ENCODE measurements at places on chromosomes 13 and 19.

GRCh38 chr13:46129955-46130618 is 25.3 kb upstream of the CPB2 start:
- DNase-seq: no peak

DNA sequence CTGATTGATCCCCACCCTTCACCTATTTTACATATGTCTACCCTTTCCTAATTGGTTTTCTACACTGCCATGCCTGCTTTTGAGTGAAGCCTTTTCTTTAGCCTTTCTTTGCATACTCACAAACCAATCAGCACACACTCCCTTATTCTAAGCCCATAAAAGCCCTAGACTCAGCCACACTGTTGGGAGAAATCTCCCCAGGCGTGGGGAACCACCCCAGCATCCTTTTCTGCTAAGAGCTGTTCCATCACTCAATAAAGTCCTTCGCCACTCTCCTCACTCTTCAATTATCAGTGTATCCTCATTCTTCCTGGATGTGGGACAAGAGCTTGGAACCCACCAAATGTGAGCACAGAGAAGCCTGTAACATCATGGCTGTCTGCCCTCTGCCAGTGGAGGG is 343.6 kb downstream of the SLITRK1 start:
- no peak for DNase-seq

- no peak for DNase-seq
Observed at GRCh38 chr19:21084343-21084742, 2.3 kb downstream of the ZNF714 start.

DNA sequence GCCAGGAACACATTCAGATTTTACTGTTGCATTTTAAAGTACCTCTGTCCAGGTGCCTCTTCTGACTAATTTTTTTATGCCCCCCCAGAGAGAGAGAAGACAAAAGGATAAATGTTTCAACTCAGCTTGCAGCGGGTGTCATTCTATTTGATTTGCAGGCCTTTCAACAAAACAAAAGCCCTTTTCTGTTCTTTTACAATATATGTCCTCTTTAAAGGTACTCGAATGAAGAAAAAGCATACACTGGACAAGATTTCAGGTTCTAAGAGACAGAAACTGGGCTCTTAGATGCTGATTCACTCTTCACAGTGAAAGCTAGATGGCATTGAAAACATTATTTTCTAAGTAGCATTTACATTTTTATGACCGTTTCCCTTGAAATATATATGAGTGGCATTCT is 2.9 kb upstream of the FRY start:
- no peak for DNase-seq

GRCh38 chr13:21538753-21539152 is 65.2 kb downstream of the MICU2 start:
- no peak for DNase-seq

DNA sequence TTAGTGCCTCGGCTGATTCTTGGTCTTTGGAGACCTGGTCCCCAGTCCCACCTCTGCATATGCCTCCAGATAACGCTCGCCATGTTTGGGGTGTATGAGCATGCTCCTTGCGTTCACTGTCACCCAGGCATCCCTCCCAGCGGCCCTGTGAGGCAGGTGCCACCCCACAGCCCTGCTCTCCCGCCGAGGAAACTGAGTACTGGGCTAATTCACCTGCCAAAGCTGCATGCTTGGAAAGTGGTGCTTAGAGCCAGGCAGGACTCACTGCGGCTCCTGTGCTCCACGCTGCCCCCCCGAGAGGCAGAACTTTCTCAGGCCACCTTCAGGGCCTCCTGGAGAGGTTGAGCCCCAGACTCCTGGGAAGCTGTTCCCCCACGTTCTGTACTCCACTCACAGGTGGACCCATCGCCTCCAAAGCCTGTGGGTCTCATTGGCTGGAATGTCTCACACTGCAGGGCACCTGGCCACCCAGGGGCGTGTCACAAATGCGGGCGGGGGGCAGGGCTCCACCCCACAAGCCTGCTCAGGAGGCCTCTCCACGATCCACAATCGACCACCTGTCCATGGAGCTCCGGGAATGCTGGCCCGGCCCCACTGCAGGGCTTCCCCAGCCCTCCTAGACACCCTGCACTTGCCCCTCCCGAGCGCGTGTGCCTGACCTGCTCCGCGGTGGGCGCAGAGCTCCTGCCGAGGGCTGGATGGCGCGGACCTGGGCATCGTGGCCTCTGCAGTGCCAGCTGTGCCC is 64.6 kb downstream of the ATP11A start:
- no peak for DNase-seq

GRCh38 chr19:8457209-8457608 is 12.4 kb downstream of the HNRNPM start:
- DNase-seq: no peak
